Vagina (tissue), 2 donors: ENCODE measurements at places on chromosomes 6 and 20. TPM values are rescaled to one million over a fixed set of nuclear protein-coding genes. Genes with fewer than 3 reads are reported as not detected.

- no peak for DNase-seq
- H3K36me3 ChIP-seq = no peaks in the 10 kb centered on the region
- H3K4me3 ChIP-seq = no peak overlapping the region
Observed at GRCh38 chr6:170026751-170027646, 263.9 kb downstream of the DLL1 start.

- no peak overlapping the region for H3K4me3 ChIP-seq
- DNase-seq = no peak
- peaks cover under 1% of the 10 kb centered on the region for H3K4me1 ChIP-seq
- no peaks in the 10 kb centered on the region for H3K36me3 ChIP-seq
- H3K27me3 ChIP-seq = no peaks in the 10 kb centered on the region
Observed at GRCh38 chr20:62176866-62177265, 6.0 kb upstream of the MTG2 start.

GRCh38 chr6:144657691-144658090 is 372.6 kb downstream of the UTRN start:
- DNase-seq = no peak
- no peaks in the 10 kb centered on the region for H3K27me3 ChIP-seq
- no peaks in the 10 kb centered on the region for H3K36me3 ChIP-seq
- H3K27ac ChIP-seq = no peak overlapping the region
- H3K4me1 ChIP-seq = peaks cover 41% of the 10 kb centered on the region
- no peak overlapping the region for H3K4me3 ChIP-seq

DNA sequence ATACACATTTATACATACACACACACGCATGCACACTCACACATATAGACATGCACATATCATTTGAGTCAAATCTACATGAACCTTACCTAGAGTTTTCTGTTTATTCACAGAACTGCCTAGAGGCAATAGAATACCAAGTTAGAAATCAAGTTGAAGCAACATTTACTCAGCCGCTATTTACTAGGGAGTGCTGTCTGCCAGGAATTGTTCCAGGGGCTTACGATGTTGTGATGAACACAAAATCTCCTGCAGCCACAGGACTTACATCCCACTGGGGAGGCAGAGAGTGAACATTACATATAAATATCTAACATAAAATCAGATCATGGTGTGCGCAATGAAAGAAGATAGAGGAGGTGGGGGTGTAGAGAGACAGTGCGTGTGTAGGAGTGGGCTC is 80.4 kb downstream of the GCLC start:
- H3K27ac ChIP-seq = no peak overlapping the region
- peaks cover 23% of the 10 kb centered on the region for H3K4me1 ChIP-seq
- no peak overlapping the region for H3K4me3 ChIP-seq
- DNase-seq = no peak

- no peak for DNase-seq
- no peak overlapping the region for H3K27ac ChIP-seq
- H3K4me1 ChIP-seq = no peaks in the 10 kb centered on the region
Observed at GRCh38 chr6:1416191-1416760, 26.9 kb downstream of the FOXF2 start.

- H3K27ac ChIP-seq = no peak overlapping the region
- H3K27me3 ChIP-seq = no peaks in the 10 kb centered on the region
- H3K4me1 ChIP-seq = no peaks in the 10 kb centered on the region
- DNase-seq = no peak
Observed at GRCh38 chr6:113846577-113846976, 10.6 kb upstream of the MARCKS start.

DNA sequence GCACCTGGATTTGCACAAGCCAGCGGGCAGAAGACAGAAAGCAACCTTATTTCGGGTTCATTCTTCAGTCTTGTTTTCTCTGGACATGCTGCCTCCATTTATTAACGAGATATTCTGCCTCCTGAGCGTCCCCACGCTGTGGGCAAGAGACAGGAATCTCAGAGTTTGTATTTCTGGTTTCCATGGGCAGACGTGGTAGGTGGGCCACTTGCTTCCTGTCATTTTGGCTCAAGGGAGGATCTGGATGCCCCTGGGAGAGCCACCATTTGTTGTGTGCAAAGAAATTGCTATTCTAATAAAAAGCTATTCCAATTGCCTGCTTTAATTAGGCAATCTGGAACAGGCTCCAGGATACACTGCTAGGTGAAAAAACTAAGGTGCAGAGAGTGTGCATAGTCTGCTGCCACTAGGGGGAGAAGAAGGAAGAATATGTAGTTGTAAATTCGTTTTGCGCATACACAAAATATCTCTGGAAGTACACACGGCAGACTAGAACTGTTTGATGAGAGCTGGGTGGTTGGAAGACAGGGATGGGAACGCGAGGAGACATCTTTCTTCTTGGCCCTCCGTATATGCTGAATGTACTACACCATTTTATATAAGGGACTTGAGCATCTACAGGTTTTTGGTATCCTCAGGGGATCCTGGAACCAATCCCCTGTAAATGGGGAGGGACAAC is 30.1 kb upstream of the SLC16A10 start:
- H3K4me3 ChIP-seq = no peak overlapping the region
- H3K4me1 ChIP-seq = no peaks in the 10 kb centered on the region
- no peaks in the 10 kb centered on the region for H3K27me3 ChIP-seq
- no peak for DNase-seq
- H3K27ac ChIP-seq = no peak overlapping the region
- H3K36me3 ChIP-seq = no peaks in the 10 kb centered on the region

DNA sequence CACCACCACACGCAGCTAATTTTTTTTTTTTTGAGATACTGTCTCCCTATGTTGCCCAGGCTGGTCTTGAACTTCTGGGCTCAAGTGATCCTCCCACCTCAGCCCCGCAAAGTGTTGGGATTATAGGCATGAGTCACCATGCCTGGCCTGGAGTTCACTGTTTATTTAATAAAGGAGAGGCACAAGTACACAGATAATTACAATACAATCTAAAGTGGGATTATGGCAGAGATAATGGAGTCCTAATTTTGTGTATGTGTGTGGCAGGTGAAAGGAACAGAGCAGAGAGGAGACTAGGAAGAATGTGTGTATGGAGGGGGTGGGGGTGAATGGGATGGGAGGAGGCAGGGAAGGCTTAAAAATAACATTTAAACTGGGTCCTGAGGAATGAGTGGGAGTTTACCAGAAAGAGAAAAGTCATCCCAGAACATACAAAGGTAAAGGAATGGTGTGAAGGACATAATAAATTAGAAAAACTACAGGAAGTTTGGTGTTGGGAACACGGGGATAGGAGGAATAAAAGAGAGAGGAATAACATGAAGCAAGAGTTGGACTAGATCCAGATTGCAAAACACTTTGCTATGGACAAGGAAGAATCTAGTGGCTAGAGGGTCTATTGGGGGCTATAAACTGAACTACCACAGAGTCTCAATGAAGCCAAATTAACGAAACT is 4.4 kb downstream of the NCOA5 start:
- H3K27me3 ChIP-seq = no peaks in the 10 kb centered on the region
- DNase-seq = no peak
- no peak overlapping the region for H3K4me3 ChIP-seq
- H3K36me3 ChIP-seq = no peaks in the 10 kb centered on the region
- no peak overlapping the region for H3K27ac ChIP-seq

Gene AVP
- total RNA-seq = not detected

DNA sequence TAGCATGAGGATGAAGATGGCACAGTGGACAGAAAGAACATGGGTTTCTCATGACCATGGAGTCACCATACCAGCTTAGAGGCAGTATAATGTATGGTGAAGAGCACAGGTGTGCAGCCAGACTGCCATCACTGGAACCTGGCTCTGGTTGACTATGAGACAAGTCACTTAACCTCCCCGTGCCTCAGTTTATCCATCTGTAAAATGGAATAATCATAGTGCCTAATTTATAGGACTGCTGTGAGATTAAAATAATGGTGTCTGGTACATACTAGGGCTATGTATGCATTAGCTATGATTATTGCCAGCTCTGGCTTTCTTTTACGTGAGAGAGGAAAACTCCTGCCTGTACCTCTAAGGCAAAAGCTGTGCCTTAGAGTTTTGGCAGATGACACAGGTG is 19.4 kb downstream of the SLC35B3 start:
- H3K36me3 ChIP-seq = no peaks in the 10 kb centered on the region
- H3K27ac ChIP-seq = no peak overlapping the region
- H3K27me3 ChIP-seq = no peaks in the 10 kb centered on the region
- DNase-seq = no peak
- H3K4me1 ChIP-seq = no peaks in the 10 kb centered on the region

- no peaks in the 10 kb centered on the region for H3K27me3 ChIP-seq
- DNase-seq = no peak
- peaks cover 15% of the 10 kb centered on the region for H3K4me1 ChIP-seq
Observed at GRCh38 chr20:48186447-48186846, 401.2 kb upstream of the SULF2 start.

Gene ADGRF1
- total RNA-seq = 8.3 TPM

GRCh38 chr6:19643713-19644112 is 193.5 kb upstream of the ID4 start:
- no peaks in the 10 kb centered on the region for H3K27me3 ChIP-seq
- no peak for DNase-seq
- no peaks in the 10 kb centered on the region for H3K36me3 ChIP-seq
- no peak overlapping the region for H3K4me3 ChIP-seq

Gene GSTA3
- total RNA-seq = not detected

Gene MCCD1
- total RNA-seq = not detected
